ENCODE measurements at places on chromosomes 7 and 10.

DNA sequence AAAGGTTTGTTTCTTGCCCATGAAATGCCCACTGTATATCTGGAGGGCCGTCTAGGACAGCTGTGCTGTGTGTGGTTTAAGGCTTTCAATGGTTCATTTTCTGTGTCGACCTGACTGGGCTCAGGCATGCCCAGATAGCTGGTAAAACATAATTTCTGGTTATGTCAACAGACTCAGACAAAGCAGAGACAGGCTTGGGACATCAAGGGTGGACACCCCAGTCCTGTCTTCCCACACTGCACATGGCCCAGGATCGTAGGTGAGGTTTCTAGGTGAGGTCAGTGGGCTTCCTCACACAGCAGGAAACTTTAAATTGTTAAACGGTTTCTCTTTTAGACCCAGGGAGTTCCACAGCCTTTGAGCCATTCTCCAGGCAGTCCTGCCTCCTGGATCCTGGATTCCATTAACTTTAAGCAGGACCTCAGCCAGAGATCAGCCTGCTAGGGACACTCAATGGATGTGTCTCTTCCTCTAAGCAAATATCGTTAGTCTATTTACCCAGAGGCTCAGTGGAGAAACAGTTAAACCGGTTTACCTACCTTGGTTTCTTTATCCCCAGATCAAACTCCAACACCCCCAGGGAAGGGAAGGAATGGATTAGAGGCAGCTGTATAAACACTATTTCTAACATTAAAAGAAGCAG is 66.4 kb downstream of the ST8SIA6 start:
- no peak for DNase-seq

GRCh38 chr7:52091101-52091500 is 774.5 kb upstream of the COBL start:
- DNase-seq, result no peak

- no peak for DNase-seq
Measured at GRCh38 chr7:112422842-112423496, 27.3 kb upstream of the IFRD1 start.

DNA sequence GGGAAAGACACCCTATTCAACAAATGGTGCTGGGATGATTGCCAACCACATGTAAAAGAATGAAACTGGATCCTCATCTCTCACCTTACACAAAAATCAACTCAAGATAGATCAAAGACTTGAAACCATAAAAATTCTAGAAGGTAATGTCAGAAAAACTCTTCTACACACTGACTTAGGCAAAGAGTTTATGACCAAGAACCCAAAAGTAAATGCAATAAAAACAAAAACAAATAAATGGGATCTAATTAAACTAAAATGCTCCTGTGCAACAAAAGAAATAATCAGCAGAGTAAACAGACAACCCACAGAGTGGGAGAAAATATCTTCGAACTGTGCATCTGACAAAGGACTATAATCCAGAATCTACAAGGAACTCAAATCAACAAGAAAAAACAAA is 504.2 kb upstream of the MBL2 start:
- DNase-seq, result no peak

DNA sequence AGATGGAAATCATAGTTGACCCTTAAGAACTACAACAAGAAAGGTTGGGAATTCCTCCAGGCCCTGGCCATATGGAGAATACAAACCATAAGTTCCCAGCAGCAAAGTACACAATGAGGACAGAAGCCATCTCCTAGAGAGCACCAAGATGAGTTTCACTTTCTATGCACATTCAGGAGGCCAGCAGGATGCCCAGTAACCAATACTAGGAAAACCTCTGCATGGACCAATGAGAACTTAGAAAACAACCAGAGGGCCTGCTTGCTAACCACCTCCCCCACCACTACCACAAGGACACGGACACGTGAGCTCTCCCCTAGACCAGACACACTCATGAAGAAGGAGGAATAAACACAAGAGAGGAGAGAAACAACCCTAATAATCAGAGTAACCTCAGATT is 56.3 kb downstream of the IFIT5 start:
- no peak for DNase-seq

DNA sequence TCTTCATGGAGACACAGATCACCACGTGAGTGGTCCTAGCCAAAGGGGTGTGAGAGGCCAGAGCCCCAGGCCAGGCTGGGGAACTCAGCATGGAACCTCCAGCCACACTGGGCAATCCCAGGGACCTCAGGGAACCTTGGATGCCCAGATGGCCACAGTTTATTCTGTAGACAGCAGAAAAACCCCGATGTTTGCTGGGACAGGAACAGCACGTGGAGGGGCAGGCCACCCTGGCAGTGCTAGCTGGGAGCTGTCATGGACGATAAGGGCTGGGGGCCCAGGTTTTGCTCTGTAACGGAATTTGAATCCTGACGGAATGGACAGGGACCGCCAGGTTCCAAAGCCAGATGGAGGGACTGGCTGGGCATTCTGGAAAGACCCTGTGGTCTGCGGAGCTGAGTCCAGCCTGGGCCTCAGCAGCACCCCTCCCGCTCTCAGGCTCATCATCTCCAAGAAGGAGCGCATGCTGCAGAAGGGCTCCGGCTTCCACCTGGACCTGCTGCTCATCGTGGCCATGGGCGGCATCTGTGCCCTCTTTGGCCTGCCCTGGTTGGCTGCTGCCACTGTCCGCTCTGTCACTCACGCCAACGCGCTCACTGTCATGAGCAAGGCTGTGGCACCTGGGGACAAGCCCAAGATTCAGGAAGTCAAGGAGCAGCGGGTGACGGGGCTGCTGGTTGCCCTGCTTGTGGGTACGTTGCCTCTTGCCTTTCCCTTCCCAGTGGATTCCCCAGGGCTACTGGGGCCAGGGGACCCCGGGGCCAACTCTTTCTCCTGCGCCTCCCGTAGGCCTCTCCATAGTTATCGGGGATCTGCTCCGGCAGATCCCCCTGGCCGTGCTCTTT is 5.6 kb downstream of the FASTK start:
- DNase-seq, result no peak

DNA sequence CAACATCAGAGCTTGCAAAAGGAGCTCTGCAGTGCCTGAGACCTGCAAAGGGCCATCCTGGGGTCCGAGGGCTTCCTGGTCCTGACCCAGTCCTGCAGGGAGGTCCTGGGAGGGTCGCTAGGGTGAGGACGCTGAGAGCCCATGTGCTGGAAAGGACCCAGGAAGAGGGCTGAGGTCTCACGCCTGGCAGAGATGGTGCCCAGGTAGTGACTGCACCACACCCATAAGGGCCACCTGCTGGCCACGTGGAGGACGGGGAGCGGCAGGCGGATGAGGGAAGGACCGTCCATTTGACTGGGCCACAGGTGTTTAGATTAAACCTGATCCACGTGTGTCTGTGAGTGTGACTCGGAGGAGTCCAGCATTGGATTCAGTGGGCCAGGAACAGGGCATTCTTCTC is 392.8 kb downstream of the DNAJB6 start:
- DNase-seq, result no peak

- DNase-seq, result no peak
Measured at GRCh38 chr7:44048031-44048795, 3.7 kb downstream of the DBNL start.

DNA sequence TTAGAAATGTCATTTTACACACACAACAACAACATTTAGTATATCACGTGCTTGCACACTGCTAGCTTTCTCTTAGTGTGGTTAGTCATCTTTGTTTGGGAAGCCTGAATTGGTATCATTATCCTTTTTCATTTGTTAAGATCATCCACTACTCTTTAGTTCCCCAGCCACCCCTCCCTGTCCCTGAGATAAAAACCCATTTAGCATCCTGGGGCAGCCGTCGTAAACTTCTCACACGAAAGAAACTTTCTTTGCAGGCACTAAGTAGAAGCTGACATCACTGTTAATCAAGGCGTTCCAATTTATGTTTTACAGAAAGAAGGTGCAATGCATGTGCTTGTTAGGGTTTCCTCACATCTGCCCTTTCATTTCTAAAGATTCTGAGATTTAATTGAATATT is 475.1 kb upstream of the FZD8 start:
- no peak for DNase-seq

DNA sequence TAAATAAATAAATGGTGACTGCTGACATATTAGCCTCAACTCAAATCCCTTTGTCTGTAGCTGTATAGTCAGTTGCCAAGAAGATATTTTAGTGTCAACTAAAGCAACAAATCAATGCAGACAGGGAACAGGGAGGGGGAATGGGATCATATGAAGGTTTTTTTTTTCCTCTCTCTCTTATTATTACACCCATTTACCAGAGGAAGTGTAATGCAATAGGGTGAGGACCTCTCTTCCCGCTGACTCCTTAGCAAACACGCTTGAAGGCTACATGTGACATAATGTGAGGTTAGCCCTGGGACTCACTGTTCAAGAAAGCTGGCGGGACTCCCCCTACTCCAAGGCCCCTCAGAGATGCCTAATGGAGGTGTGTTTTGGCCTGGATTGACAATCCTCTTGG is 88.2 kb downstream of the CHRM2 start:
- DNase-seq, result no peak

DNA sequence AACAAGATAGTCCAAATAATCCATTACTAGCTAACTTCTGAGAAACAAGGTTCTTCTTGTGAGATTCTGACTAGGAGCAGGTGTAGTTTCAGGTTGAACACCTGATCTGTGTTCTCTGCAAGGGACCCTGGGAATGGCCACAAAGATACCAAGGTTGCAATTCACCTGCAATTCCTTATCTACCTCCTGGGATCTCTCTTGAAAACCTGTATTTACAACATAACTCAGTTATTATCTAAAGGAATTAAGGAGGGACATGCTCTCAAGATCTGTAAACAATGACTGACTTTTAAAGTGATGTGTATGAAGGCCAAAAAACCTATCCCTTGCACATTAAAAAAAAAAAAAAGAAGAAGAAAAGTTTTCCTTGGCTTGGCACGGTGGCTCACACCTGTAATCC is 54.8 kb downstream of the ABLIM1 start:
- DNase-seq, result no peak

DNA sequence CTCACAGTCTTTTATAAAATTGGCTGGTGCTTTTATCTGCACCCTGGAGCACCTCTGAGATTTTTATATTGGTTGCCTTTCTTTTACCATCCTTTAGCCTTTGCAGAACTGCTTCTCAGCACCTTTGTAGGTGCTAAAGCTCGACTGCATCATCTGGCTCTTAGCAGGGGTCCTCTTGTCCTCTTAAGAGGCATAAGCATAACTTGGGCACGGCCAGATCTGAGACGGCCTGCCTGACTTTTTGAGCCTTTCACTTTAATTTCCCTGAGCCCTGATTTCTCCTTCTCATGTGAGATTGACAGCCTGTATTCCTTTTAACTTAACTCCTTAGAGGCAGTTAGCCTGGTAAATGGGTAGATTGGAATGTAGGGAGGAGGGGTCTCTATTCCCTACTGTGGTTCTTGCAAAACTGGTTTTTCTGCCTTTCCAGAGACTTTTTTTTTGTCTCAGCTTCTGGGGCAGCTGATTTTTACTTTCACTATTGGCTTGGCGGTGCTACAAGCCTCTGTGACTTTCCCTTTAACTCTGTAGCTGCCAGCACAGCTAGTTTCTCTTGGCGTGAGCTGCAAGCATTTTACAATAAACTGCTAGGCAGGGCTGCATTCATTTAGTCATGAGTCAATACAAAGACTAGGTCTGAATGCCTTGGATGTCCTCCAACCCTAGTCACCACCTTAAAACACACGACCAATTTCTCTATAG is 24.0 kb downstream of the ZPBP start:
- no peak for DNase-seq

DNA sequence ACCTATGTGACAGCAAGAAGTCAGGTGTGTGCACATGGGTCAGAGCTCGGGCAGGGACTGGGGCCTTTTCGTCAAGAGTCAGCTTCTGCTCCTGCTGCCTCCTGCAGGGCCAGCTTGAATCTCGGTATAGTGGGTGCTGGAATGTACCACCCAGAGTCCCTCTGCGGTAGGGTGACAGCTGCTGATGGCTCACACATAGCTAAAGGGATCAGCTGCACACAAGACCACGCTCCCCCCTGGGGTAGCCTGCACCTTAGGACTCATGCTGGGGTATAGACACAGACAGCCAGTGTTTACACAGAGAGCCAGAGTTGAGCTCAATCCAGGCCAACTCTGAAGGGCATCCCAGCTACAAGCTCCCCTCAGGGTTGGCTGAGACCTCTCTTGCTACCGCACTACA is 14.0 kb upstream of the COL13A1 start:
- no peak for DNase-seq

DNA sequence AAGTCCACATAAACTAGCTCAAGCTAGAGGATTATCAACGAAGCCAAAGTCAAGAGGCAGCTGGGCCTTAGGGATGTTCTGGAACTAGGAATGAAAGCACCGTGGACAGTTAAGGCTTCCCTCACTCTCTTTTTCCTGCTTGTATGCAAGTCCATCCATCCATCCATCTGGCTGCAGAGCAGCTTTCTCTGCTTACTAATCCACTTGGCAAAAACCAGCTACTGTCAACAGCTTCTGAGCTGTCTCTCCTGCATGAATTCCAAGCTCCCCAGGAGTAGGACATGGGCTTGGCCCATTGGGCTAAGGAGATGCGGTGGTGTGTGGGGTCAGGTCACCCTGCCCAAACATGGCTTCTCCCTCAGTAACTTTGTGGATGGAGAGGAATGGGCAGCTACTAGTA is 66.2 kb downstream of the NAMPT start:
- DNase-seq, result no peak

DNA sequence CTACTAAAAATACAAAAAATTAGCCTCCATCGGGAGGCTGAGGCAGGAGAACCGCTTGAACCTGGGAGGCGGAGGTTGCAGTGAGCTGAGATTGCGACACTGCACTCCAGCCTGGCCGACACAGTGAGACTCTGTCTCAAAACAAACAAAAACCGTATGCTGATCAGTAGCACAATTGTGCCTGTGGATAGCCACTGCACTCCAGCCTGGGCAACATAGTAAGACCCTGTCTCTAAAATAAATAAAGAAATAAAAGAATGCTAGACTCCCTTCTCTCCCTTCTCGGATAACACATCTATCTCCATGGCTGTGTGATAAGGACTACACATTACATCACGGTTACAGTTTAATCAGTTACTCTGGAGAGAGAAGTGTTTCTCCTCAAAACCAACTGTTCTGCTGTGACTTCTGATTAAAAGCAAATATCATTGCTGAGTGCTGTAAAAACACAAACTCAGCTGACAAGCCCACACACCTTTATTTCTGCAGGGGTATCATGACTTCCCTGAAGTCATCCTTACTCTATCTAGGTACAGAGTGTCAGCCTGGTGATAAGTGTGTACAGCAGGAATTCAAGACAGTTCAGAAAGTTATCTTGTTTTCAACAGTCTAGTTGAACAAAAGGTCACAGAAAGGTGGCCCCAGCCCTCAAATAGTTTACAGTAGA is 5.3 kb upstream of the ARHGAP19 start:
- no peak for DNase-seq

- DNase-seq, result no peak
Measured at GRCh38 chr7:44849885-44850544, 2.1 kb upstream of the H2AZ2 start.

GRCh38 chr7:36034020-36034419 is 119.0 kb upstream of the EEPD1 start:
- no peak for DNase-seq

Data from NCI-H187 (cell line).